ENCODE measurements at places on chromosomes 1 and 21.
A peak's percentile ranks its signal among the peaks of the same experiment; 100 is the strongest.

- DNase-seq, result no peak
Observed at GRCh38 chr1:55579332-55580001, 364.3 kb upstream of the USP24 start.

GRCh38 chr1:117127795-117128194 is 6.2 kb upstream of the TRIM45 start:
- DNase-seq, result no peak

DNA sequence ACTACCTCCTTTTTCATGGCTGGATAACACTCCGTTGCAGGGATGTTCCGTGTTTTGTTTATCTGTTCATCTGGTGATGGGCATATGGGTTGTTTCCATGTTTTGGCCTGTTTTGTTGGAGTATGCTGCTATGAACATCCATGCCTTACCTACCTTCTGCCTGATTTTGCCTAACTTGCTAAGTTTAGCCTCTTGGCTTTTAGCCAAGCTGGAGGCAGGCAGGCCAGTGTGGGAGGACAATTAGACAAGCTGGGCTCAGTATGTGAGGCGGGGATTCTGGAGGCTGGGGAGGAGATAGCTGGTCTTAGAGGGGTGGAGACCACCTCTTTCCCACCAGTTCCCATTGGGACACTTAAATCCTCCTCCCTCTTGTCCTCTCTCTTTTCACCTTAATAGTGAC is 98.4 kb upstream of the WNT4 start:
- no peak for DNase-seq

DNA sequence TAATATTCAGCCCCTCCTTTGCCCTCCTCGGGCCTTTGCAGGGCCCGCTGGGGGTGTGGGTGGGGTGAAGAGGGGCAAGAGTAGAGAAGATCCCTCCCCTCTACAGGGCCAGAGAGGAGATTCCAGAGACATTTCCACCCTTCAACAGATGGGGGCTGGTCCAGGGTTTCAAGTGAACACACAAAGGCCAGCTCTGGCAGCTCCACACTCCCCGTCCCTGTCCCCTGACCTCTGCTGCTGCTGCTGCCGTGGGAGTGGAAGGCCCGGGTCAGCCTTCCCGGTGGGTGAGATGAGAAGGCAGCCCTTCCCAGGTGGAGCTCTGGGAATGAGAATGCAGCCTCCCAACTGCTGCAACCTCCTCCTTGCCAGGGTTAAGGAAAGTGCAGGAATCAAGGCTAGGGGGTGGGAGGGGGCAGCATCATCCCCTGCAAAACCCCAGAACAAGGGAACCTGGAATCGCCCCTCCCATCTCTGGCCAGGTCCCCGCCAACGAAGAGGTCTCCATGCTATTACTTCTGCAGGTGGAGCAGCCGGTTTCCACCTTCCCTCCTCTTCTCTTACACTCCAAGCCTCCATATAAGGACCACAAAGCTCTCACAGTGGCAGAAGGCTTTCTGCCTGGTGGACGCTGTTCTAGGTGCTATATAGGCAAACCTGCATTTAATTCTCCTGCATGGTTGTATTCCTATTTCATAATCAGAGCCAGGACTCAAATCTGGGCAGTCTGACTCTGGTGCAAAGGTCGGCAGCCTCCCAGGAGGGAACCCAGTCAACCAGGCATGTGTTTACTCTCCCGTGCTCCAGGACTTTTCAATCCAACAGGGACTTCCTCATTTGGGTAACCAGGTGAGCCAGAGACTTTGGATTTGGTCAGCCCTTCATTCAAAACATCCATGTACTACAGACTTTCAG is 22.9 kb upstream of the ARHGEF10L start:
- DNase-seq, result no peak

DNA sequence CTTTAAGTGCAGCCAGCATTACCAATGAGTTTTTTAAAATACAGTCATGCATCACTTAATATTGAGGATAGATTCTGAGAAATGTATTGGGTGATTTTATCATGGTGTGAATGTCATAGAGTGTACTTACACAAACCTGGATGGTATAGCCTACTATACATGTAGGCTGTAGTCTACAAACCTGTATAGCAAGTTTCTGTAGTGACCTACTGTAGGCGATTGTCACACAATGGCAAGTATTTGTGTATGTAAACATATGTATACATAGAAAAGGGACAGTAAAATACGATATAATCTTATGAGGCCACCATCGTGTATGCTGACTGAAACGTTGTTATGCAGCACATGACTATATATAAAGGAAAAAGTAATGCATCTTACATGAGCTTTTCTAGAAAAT is 48.2 kb downstream of the RPE65 start:
- no peak for DNase-seq

DNA sequence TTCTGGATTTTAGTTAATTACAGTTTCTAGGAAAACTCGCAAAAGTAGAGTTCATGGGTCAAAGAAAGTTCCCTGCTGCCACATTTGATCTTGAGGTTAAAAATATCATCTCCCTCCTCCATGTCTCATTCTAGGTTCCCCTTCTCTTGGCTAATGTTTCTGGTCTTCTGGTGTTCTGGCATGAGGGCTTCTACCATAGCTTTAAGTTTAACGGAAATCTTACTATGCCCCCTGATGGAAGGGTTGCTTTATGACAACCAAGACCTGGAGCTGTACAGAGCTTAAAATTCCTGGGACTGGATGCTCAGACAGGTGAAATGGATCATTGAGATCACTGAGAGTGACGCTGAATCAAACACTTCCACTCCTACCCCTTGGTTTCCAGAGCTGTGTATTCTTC is 1881.7 kb downstream of the MRPL39 start:
- DNase-seq, result no peak

- no peak for DNase-seq
Observed at GRCh38 chr1:171480035-171480434, 5.3 kb upstream of the PRRC2C start.

- no peak for DNase-seq
Observed at GRCh38 chr1:33057095-33057494, 20.4 kb upstream of the AK2 start.

DNA sequence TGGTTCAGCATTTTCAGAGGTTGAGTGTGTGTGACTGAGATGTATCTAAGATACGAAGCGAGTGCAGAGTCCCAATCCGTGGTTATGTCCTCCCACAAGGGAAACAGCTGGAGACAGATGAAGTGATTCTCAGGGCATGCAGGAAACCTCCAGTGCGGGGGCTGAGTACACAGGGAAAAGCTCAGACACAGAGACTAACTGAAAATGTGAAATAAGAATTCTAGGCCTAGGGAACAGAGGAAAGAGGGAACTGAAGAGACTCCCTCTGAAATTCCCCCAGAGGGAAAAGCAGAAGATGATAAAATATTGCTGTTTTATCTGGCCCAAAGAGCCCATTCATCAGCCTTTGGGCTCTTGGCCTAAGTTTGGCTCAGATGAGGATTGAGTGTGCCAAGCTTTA is 116.8 kb downstream of the LRRC53 start:
- DNase-seq, result no peak

DNA sequence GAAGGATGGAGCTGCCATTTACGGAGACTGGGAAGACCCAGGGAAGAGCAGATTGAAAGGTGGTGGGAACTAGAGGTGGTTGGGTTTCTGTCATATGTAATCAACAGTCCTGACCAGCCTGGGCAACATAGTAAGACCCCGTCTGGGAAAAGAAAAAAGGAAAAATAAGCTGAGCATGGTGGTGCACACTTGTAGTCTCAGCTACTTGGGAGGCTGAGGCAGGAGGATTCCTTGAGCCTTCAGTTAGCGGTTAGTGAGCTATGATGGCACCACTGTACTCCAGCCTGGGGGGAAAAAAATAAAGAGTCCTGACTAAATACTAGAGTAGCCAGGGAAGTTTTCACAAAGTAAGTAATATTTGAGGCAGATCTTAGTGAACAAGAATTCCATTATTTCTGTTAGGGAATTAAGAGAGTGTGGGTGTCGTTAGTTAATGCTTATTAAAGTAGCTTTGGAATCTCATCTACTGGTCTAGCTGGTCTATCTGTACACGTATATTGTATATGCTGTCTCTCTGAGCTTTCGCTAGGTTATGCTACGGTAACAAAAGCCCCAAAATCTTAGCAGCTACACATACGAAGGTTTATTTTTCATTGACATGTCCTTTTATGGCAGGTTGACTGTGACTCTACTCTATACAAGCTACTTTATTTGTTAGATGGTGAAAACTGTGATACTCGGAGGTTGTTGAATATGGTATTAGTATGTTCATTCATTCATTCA is 4.4 kb downstream of the NBPF1 start:
- DNase-seq, result no peak

DNA sequence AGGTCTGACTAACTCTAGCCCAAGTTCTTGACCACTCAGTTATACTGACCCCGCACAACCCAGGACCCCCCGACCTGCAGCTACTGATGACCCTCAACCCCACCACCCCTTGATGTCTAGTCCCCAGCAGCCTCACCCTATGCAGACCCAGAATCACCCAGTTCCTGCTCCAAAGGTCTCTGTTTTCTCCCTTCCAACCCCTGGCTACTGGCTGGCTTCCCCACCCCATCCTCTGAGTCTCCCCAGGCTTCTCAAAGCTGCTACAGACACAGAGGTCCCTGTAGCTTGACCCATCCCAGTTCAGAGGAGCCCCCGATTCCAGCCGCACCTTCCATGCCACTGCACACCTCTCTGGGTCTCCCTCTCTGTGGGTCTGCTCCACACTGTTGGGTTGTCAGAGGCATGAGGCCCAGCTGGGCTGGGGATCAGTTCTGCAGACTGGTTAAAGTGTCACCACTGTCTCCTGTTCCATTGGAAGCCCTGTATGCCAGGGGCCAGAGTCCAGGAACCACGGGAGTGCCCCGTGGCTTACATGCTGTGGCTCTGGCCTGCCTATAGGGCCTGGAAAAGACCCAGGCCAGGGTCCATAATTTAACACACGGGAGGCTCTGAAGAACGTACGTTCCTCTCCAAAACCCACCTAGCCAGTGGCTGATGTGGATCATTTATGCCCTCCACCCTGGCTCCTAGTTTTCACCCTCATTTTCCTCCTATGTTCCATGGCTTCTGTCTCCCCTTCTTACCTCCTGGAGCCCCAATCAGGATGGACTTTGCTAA is 497 bp downstream of the PKLR start:
- DNase-seq, result no peak

DNA sequence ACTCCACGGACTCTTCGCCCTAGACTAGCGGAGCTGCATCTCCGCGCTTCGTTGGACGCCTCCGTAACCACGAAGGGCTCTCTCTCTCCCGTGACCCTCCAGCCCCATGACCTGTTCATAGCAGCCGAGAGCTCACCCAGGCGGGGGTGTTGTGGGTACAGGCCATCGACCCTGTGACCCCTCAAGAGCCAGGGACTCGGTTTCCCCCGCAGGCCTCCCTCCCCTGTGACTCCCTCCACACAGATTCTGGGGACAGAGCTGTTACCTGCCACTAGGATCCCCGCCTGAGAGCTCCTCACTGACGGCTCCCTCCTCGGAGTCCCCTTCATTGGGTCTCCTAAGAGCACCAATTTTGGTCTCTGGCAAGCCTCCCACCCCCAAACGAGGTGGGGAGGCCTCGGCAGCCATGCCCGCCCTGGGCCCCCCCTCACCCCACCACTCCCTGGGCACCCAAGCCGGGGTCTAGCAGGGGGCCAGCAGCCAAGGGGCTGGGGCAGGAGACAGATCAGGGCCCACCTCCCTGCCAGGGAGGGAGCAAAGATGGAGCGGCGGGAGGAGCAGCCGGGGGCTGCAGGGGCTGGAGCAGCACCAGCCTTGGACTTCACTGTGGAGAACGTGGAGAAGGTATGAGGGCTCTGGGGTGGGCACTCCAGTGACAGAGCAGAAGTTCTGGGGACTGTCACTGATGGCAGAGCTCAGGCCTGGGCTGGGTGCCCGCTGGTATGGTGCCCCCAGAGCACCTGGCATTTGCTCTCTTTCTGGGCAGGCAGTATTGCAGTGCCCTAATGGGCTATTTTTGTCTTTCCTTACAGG is 517 bp downstream of the IPO13 start:
- no peak for DNase-seq

DNA sequence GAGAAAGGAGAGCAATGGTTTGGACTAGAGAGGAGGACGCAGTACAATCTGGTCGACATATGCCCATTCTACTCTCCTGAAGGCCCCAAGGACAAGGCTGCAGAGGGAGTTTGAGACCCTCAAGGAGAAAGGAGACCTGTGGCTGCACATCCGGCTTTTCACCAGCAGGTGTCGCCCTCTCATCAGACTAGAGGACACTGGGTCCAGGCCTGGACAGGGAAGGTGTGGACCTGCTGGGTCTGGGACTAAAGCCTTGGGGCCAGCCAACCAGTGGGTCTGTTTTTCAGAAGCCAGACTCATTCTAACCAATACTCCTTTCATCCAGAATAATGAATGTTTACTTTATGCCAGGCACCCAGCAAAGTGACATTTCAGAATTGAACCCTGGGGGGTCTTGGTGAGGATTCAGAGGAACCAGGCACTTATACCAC is 5.0 kb downstream of the SRARP start:
- peak; percentile 63 for DNase-seq

DNA sequence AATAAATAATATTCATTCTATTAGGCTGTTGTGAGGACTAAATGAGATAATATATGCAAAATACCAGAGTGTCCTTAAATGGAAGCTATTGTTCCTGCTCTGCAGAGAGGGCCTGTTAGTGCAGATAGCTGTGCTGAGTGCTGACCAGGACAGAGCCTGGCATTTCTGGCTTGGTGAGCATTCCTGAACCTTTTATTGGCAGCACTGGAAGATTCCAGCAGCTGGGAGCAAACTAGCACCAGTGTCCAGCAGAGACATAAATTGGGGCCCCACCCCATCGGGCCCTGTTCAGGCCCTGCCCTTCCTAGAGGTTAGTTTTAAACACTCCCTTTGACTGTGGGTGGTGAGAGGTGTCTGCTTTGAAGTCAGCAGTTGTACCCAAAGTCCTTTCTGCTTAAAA is 85.9 kb upstream of the GADD45A start:
- no peak for DNase-seq

GRCh38 chr21:26965907-26966581 is 844 bp downstream of the ADAMTS5 start:
- no peak for DNase-seq

- DNase-seq, result no peak
Observed at GRCh38 chr21:35508139-35508888, 459.2 kb upstream of the RUNX1 start.

GRCh38 chr1:79128722-79129121 is 122.2 kb upstream of the ADGRL4 start:
- no peak for DNase-seq

DNA sequence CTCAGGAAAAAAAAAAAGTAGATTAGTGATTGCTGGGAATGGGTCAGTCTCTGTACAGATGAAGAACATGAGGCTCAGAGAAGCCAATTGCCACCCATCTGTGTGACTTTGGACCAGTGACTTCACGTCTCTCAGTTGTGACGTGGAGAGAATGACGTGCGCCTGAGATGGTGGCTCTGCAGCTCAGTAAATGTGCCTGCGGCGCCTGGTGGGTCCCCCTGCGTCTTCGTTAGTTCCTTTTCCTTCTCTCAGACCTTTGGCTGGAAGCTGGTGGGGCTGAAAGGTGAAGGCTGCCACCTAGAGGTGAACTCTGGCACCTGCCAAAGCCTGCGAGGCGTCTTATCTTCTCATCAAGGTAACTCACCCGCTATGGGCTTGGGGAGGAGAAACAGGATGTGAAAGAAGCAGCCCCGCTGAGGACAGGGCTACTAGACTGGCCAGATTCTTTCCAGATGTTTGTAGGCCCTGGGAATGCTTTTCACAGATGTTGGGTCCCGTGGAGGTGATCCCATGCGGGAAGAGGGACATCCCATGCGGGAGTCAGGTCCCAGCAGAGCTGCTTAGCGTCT is 8.7 kb upstream of the E2F2 start:
- peak; percentile 59 for DNase-seq

Data from substantia nigra (tissue), 51 donors.